ENCODE measurements at places on chromosomes 4 and X.

DNA sequence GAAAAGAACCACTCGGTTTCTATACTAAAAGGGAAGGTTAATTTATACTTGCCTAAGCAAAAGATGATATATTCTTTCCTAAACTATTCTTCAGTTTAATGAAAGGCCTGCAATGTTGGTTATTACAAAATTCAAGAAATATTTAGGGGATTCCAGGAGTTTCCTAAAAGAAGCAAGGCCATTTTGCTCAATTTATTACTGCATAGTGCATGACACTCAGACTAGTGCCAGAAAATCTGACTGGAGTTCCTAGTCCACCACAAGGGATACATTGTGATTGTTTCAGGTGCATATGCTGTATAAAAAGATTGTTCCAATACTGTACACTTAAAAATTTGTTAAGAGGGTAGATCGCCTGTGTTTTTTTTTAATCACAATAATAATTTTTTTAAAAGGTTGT, 78.7 kb downstream of the CAPN6 start:
- DNase-seq = no peak

DNA sequence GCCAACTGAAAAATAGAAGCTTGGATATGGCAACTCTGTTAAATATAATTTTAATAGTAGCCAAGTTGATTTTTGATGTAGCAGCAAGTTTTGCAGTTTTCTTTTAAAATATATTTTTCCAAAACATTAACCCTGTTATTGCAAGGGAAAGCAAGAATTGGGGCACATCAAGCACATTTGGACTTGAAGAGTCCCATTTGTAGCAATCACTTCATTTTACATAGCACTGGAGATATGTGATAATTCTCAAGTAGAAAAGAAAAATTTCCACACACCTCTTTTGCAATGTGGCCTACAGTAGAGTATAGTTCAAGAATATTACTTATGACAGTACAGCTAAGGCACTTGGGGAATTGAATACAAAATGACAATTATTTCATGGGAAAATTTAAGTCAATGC, 1.9 kb upstream of the PPP4R3C start:
- no peak for DNase-seq

DNA sequence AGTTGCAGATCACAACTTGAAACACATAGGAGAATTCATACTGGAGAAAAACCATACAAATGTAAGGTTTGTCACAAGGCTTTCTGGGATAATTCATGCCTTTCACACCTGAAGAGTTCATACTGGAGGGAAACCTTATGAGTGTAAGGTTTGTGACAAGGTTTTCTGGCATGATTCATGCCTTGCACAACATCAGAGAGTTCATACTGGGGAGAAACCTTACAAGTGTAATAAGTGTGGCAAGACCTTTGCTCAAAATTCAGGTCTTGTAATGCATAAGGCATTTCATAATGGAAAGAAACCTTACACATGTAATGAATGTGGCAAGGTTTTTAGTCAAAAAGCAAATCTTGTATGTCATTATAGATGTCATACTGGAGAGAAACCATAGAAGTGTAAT, 58.8 kb upstream of the ENPEP start:
- DNase-seq = no peak

DNA sequence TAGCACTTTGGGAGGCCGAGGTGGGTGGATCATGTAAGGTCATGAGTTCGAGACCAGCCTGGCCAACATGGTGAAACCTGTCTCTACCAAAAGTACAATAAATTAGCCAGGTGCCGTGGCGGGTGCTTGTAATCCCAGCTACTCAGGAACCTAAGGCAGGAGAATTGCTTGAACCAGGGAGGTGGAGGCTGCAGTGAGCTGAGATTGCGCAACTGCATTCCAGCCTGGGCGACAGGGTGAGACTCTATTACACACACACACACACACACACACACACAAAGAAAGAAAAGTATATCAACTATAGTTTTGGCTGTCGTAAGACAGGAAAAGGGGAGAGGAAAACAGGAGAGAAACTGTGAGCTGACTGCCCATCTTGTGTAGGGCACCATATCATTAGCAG, 171.7 kb downstream of the ADAMTS3 start:
- DNase-seq = no peak

GRCh38 chrX:6041630-6042029, 187.0 kb downstream of the NLGN4X start:
- no peak for DNase-seq

DNA sequence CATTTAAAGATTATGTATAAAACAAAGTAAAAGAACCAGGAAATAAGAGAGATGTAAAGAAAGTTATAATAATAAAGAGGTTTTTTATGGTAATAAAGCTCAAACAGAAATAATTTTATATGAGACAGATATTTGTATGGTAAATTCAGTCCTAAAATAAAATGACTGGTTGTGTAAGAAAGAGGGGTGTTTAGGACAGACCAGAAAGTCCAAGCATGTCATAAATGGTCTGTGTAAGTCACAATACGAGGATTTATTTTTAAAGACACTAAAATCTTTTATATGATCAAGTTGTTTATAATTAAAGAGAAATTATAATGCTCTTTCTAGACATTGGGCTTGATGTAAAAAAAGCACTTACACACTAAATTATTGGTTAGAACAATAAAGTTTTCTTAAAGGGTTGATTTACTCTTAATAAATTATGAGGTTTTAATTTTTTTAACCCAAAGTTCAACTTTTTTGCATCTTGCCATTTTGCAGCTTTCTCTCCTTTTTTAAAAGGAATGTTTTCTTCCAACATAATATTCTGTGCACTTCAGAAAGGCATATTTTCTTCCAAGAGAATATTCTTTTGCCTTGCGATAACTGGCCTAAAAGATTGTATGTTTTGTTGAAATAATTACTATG, 61.9 kb upstream of the TCEAL2 start:
- DNase-seq = no peak

DNA sequence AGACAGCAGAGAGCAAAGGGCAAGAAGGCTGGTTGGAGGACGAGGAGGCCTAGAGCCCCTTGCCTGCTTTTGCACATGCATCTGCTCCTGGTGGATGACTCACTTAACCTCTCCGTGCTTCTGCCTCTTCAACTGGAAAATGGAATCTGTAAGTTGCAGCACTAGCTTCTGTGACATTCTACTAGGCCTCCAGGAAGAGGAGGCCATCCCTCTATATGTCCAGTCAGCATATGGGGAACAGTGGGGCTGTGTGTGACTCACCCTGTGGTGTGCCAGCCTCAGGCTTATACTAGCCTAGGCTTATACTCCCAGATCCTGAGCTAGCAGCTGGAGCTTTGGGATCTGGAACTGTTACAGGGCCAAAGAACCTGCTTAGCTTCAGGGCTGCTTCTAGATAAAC, 36.0 kb downstream of the RTL9 start:
- DNase-seq = no peak

- DNase-seq = no peak
Measured at GRCh38 chr4:181877329-181877848, 365.8 kb upstream of the TENM3 start.

DNA sequence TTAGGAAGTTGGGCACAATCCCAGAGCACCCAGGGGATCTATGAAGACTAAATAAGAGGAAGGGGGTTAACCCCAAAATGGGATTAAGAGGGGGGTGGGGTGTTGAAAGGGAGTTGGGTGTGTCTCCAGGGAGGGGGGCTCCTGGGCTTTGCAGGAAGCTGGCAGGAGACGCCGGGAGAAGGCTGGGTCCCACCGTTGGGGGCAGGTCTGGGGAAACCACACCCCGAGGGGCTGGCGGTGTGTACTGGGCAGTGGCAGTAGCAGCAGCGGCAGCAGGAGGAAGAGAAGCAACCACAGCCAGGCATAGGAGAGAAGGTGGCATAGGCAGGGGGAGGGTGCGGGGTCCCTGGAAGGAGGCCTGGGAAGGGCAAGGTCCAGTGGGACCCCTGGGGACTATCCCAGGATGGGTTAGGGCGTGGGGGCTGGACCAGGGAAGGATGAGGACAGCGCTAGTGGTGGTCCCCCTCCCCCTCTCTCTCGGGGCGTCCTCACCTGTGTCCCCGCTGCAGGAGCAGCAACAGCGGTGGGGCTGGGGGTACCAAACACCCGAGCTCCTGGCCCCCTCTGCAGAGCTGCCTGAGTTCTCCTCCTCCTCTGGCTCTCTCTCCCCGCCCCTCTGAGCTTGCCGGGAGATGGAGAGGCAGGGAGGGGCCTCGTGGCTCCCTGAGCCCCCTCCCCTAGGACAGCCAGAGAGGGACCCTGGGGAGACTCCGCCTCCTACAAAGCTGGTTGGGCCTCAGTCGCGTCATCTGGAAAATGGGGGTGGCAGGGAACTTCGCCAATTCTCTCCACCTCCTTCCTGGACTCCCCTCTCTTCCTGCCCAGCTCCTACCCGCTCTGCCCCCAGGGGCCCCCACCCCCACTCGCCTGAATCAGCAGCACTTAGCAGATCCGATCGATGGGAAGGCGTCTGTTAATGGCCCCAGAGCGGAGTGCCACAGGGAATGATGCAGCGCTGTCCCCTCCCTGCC, at the start of gene KCND1:
Gene KCND1 (minus strand): TSS at position 596 of the 971 bp plus-strand sequence. CDS start 1,573 bp downstream, outside the sequence.
- DNase-seq = no peak

- no peak for DNase-seq
Measured at GRCh38 chrX:41234962-41235361, 99.0 kb upstream of the DDX3X start.

GRCh38 chrX:110123331-110123782, 120.4 kb downstream of the TMEM164 start:
- no peak for DNase-seq

GRCh38 chrX:130049821-130050220, 60.5 kb downstream of the ELF4 start:
- DNase-seq = no peak

GRCh38 chr4:72770708-72771107, 201.7 kb upstream of the ADAMTS3 start:
- no peak for DNase-seq

DNA sequence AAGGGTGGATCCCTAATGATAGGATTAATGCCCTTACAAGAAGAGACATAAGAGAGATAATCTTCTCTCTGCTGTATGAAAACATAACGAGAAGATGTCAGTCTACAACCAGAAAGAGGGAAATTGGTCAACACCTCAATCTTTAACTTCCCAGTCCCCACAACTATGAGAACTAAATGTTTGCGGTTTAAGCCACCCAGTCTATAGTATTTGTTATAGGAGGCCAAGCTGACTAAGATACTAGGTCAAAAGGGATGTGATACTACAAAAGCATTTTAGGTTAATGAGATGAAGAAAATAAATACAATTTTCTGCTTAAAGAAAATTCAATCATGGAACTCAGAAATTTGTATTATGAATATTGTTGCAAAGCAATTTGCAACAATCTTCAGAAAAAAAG, 55.4 kb upstream of the LHFPL1 start:
- no peak for DNase-seq

GRCh38 chrX:43218198-43218597, 437.9 kb upstream of the MAOA start:
- DNase-seq = no peak

DNA sequence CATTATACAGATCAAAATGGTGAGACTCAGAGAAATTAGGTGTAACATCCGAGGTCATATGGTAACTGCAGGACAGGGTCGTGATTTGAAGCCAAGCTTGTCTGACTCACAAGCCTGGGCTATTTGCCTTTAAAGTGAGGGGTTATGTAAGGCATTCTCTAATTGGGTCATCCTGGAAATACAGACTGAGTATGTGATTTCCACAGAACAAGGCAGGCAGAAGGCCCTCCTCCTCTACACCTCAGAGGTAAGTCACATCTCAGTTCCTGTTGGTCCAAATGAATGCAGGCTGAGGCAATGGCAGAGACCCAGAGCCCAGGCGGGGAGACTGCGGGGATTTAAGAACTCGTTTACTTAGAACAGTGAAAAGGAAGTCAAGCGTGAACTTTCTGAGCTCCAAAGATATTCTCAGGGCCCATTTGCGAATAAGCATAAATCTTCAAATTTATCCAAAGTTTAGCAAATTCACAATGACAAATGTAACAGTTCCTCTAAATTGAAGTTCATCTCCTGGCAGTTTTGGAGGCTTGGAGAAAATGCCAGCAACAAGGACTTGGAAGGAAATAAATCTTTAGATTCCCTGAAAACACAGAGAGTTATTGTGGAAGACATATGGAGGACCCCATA, 153.3 kb downstream of the LDB2 start:
- no peak for DNase-seq

DNA sequence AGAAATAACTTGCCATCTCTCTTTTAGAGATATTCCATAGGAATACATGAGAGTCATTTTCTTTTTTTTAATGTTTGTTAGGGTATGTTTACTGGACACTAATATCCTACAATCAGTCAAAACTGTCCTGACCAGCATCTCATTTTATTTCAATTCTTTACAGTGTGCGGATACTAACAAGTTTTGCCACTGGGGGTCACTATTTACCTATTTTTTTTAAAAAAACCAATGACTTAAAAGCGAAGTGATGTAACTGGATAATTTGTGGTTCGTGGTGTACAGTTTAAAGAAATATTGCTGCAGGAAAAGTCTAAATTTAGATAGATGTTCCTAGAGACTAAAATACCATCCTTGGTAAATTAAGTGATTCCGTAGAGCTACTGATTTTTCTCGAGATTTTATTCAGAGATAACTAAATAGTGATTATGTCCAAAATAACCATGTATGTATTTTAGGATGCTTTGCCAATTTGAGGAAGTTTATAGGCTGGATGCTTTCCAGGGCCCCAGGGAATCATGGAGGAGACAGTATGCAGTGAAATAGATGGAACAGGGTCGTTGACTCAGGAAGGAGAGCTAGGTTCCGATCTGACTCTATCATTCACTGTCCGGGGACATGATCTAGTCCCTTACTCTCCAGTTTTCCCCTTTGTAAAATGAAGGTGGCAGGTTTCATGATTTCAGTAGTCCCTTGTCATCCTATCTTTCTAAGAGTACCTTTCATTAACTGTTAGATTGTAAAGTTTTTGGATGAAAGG, 34.0 kb upstream of the GNPDA2 start:
- DNase-seq = no peak

- no peak for DNase-seq
Measured at GRCh38 chrX:18210470-18210869, 10.2 kb downstream of the BEND2 start.

- DNase-seq = no peak
Measured at GRCh38 chr4:163681208-163681821, 186.8 kb downstream of the TMA16 start.

GRCh38 chr4:168248176-168248710, 70.3 kb downstream of the DDX60 start:
- DNase-seq = no peak

DNA sequence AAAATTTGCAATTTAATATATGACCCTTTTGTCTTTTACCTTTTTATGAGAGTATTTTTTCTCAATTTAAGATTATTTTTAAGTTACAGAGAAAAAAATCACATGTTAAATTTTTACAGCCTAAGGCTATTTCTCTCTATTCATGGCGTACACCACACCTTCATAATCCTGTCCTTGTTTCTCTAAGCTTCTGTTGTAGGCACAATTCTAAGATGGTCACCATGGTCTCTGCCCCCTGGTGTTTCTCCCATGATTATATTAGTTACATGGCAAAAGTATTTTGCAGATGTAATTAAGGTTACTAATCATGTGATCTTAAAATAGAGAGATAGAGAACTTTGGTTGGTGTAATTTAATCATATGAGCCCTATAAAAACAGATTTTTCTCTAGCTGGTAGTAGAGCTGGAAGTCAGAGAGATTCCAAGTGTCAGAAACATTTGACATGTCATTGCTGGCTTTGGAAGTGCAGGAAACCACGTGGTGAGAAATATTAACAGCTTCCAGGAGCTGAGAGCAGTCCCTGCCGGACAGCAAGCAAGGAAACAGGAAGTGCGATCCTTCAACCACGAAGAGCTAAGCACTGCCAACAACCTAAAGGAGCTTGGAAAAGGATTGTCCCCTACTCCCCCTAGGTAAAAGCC, 89.8 kb downstream of the EIF4E start:
- DNase-seq = no peak

- DNase-seq = no peak
Measured at GRCh38 chrX:40496728-40497127, 84.0 kb upstream of the ATP6AP2 start.

- no peak for DNase-seq
Measured at GRCh38 chr4:128481752-128482480, 194.3 kb upstream of the PGRMC2 start.

Data from left lobe of liver (tissue), 2 donors.